ENCODE measurements at places on chromosomes 6 and 20. TPM values are rescaled to one million over a fixed set of nuclear protein-coding genes. Genes with fewer than 3 reads are reported as not detected.

Gene RIPK1
- total RNA-seq: 29.3 TPM

Gene YWHAB
- 133 TPM for total RNA-seq

Gene COL9A1
- total RNA-seq: not detected

Gene TSHZ2
- 10.4 TPM for total RNA-seq

Gene SGK2
- 1.8 TPM for total RNA-seq

Gene SYCP2
- 1.9 TPM for total RNA-seq

Gene RRAGD
- total RNA-seq: 20.9 TPM

Gene HDGFL1
- total RNA-seq: not detected

Gene KIF13A
- total RNA-seq: 54.4 TPM

Gene GSTA3
- total RNA-seq: 16.7 TPM

Gene CLPSL1
- not detected for total RNA-seq

Gene SEL1L2
- not detected for total RNA-seq

Gene TREML2
- total RNA-seq: 0.06 TPM

Gene PROKR2
- not detected for total RNA-seq

Gene KCNS1
- 1.6 TPM for total RNA-seq

Gene C6orf120
- total RNA-seq: 28.8 TPM

Gene TRIM31
- total RNA-seq: not detected

Gene CRISP2
- total RNA-seq: not detected

Gene LHFPL5
- total RNA-seq: not detected

Gene COL11A2
- total RNA-seq: 0.29 TPM

Gene FOXA2
- total RNA-seq: not detected
